Sigmoid colon (tissue), 7 donors: ENCODE measurements at places on chromosomes 3 and 15. TPM values are rescaled to one million over a fixed set of nuclear protein-coding genes. Genes with fewer than 3 reads are reported as not detected.

Gene CADM2
- 16.5 TPM for total RNA-seq

Gene CSPG4
- 122 TPM for total RNA-seq

Gene GRIP2
- total RNA-seq = 0.16 TPM

GRCh38 chr15:63191895-63192618, 2.7 kb downstream of the RAB8B start:
- no peak for DNase-seq
- no peak overlapping the region for H3K27ac ChIP-seq
- H3K4me1 ChIP-seq = peaks cover 27% of the 10 kb centered on the region
- no peaks in the 10 kb centered on the region for H3K36me3 ChIP-seq
- no peaks in the 10 kb centered on the region for H3K27me3 ChIP-seq

GRCh38 chr3:108548886-108549285, 38.5 kb upstream of the MYH15 start:
- no peak overlapping the region for H3K4me3 ChIP-seq
- H3K27ac ChIP-seq = no peak overlapping the region
- no peaks in the 10 kb centered on the region for H3K4me1 ChIP-seq
- no peaks in the 10 kb centered on the region for H3K36me3 ChIP-seq
- H3K27me3 ChIP-seq = no peaks in the 10 kb centered on the region
- no peak for DNase-seq

DNA sequence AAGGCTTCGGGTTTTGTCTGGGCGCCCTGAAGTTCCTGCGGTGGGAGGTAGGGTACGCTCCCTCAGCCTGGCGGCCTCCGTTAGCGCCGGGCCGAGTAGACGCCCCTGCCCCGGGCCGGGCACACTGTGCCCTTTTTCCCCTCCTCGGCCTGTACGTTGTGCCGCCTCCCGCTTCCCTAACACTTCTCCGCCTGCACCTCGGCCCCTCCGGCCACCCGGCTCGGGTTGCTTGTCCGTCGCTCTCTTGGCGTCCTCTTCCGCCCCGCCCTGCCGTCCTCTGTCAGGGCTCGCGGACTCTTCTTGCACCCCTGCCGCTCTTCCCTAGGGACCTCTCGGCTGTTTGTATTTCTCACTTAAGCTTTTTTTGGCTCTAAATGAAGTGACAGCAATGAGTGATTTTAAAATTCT, 384 bp downstream of the KNL1 start:
- peak overlapping the region; percentile 86 for H3K27ac ChIP-seq
- H3K36me3 ChIP-seq = no peaks in the 10 kb centered on the region
- peaks cover 12% of the 10 kb centered on the region for H3K4me1 ChIP-seq
- DNase-seq = peak; percentile 67
- H3K27me3 ChIP-seq = no peaks in the 10 kb centered on the region

DNA sequence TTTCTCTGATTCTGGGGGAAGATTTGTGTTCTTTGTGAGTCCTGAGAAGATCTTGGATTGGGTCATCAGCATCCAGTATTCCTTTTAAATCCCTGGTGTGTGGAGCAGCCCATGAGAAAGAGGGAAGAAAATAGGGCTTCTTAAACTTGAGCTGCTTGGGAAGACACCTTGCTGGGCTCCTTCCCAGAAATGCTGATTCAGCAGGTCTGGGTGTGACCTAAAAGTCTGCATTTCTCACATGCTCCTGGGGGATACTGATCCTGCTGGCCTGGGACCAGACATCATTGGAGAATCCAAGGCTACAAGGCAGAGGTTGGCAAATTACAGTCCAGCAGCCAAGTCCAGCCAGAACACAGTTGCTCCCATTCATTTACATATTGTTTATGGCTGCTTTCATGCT, 54.1 kb upstream of the CMTM7 start:
- no peak for DNase-seq
- H3K27ac ChIP-seq = no peak overlapping the region
- H3K36me3 ChIP-seq = no peaks in the 10 kb centered on the region
- H3K4me1 ChIP-seq = no peaks in the 10 kb centered on the region
- H3K27me3 ChIP-seq = no peaks in the 10 kb centered on the region
